GF-D8 (cell line): ENCODE measurements at places on chromosomes 1 and 21.

- DNase-seq: no peak
Observed at GRCh38 chr1:186502087-186502486, 41.2 kb upstream of the PDC start.

GRCh38 chr1:5907386-5907785, 84.8 kb downstream of the NPHP4 start:
- DNase-seq: no peak

GRCh38 chr1:222404710-222405109, 143.2 kb downstream of the HHIPL2 start:
- DNase-seq: no peak

- DNase-seq: no peak
Observed at GRCh38 chr1:17207046-17207445, 2.1 kb downstream of the PADI1 start.

DNA sequence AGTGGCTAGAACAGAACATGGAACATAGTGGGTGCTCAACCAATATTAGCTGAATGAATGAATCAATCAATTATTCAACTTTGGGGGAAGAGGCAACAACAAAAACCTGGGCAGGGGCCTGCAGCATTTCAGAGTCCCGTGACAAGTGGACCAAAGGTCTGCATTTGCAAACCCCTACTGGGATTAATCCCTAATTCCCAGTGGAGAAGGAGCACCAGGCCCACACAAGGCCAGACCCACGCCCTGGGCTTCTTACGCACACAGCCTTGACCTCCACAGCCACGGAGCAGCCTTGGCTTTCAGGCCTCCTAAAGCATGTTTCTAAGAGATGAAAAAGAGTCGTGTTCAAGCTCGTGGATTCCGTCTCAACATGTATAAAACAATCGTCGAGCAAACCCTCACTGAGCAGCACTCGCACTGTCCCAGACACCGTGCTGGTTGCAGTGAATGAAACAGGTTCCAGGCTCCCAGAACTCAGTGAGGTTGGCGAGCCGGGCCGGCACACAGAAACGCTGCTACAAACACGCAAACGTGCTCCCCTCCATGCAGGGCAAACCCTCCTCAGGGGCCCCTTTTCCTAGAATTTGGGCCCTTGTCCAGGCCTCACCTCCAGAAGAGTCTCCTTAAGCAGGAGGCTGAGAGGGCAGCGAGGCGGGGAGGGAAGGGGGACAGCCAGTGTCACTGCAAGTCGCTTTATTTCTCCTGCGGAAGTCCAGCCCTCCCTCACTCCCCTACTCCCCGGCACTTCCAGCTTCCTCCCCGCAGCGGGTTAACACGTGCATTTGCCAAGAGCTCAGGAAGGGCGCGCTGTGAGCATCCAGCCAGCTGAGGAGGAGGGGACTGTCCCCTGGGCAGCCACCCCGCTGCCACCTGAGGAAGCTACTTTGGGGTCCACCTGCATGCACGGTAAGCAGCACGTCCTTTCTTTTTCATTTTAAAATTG, 556.4 kb downstream of the KIF26B start:
- DNase-seq: no peak

DNA sequence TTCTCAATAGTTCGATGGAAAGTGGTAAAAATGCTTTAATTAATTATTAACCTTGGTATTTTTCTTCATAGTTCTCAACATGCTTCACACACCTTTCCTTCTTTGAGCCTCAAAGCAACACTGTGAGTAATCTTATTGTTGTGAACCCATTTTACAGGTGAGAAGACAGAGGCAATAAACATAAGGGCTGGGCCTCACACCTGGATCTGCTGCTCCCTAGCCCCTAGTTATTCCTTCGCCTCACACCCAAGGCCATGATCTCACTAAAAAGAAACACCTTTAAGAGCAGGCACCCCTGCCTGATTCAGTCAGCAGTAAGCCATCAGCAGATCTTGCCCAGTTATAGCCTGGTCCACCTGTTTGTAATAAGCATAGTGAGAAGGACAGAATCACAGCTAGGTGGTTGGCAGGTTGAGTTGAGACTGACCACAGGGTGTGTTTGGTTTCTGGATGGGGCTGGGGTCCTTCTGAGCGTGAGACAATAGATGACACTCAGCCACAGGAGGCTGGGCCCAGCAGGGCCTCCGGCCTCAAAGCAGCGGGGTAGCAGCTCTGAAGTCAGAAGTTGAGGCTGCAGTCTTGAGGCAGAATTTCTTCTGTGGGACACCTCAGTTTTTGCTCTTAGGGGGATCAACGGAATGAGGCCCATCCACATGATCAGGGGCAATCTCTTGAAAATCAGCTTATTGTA, 203.9 kb downstream of the RHOU start:
- no peak for DNase-seq

DNA sequence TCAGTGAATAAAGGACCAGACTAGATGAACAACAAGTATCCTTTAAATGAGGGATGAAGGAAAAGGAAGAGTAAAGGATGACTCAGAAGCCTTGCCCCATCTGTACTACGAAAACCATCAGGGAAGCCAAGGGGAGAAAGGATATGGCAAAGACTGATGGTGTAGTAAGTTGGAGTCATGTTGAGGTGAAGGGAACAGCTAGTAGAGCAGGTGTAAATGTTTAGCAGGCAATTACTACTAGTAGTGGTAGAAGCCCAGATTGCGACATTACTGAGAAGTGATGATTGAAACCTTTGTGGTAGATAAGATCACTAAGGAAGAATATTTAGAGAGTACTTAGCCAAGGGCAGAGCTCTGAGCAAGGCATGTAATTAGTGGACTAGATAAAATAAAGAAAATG, 84.0 kb downstream of the PHTF1 start:
- DNase-seq: no peak

- no peak for DNase-seq
Observed at GRCh38 chr1:46152016-46152415, 19.6 kb upstream of the PIK3R3 start.

GRCh38 chr1:101073836-101074235, 48.3 kb upstream of the DPH5 start:
- no peak for DNase-seq

DNA sequence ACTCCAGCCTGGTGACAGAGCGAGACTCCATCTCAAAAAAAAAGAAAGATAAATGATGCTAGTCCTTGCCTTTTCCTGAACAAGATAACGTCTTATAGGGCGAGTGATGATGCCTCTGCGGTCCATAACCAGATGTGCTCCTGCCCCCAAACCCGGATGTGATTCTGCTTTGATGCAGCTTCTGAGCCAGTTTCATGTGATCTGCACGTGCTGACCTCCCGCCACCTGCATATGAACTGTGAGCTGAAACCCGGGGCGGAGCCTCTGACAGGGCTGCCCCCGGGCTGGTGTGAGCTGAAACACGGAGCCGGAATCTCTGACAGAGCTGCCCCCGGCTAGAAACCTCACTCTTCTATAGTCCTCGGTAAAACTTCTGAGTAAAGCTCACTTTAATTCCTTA, 1.3 kb downstream of the KRTAP12-4 start:
- DNase-seq: no peak

- DNase-seq: no peak
Observed at GRCh38 chr1:44029260-44029910, 1.9 kb downstream of the SLC6A9 start.

GRCh38 chr1:220239966-220240365, 32.3 kb downstream of the RAB3GAP2 start:
- no peak for DNase-seq

- DNase-seq: no peak
Observed at GRCh38 chr1:172397221-172397620, 23.3 kb upstream of the C1orf105 start.

DNA sequence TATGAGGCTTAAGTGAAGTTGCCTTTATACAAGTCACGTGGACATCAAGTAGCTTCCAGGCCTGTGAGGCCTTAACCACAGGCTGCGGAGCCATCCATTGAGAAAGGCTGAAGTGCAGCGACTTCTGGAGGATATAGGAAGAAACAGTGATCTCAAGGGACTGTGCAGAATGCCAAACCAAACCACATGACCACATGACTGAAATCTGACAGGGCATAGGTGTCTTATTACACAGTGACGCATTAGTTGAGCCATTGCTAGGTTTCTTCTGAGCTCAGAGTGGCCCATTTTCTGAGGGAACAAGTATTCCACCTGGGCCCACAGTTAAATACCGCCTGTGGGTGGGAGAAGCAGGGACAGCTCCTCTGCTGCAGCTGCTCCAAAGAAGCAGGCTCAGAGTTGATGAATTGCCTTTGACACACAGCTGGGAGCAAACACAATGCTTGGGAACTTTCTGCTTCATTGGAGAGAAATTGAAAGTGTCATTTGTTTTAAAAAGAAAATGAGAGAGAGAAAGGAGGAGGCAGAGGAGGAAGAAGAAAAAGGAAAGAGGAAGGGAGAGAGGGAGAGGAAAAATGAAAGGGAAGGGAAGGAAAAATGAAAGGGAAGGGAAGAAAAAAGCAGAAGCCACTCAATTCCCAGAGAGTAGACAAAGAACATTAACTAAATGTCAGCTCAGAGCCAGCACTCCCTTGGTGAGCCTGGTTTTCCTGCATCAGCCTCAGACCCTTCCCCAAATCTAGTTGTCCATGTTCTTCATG, 94.4 kb downstream of the COLGALT2 start:
- DNase-seq: peak; percentile 76

- DNase-seq: no peak
Observed at GRCh38 chr1:65250826-65251225, 58.5 kb upstream of the DNAJC6 start.

DNA sequence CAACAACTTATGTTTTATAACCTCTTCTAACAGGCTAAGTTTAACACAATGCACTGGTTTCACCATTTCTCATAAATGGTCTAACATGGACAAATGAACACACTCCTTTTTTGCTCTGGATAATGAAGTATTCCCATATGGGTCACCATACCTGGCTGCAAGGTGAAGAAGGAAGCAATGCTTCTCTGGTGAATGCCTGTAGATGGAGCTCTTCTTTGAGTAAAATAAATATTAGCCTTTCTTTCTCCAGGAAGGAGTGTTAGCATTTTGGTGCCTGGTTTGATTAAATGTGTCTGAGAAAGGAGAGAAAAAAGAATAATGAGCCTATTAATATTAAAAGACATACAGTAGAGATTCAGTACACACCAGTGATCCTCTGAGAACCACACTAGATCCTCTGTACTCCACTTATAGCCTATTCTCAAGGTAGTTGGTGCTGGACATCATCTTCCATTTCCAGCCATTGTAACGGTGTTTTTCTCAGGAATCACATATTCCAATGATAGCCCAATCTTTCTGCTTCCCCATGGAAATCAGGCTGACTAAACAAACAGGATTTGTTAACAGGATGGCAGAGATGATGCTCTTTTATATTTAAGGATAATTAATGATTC, 17.6 kb downstream of the MTFR1L start:
- DNase-seq: no peak

- DNase-seq: no peak
Observed at GRCh38 chr1:228420968-228421826, 4.5 kb upstream of the TRIM17 start.

DNA sequence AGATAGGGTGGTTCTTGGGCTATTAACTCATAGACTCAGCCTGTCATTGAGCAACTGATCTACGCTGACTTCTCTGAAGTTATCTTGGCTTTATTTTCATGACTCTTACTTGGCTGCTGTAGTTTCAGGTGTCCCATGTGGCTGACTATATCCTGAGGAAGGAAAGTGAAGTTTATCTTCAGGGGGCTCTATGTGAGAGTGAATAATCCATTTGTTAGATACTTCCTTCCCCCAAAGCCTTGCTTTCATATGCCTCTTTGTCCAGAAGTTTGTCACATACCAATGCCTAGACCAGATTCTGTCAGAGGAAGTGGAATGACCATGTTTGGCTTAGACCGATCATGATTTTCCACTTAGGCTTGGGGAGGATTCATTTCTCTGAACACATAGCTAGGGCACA, 27.9 kb upstream of the C1orf87 start:
- DNase-seq: no peak

DNA sequence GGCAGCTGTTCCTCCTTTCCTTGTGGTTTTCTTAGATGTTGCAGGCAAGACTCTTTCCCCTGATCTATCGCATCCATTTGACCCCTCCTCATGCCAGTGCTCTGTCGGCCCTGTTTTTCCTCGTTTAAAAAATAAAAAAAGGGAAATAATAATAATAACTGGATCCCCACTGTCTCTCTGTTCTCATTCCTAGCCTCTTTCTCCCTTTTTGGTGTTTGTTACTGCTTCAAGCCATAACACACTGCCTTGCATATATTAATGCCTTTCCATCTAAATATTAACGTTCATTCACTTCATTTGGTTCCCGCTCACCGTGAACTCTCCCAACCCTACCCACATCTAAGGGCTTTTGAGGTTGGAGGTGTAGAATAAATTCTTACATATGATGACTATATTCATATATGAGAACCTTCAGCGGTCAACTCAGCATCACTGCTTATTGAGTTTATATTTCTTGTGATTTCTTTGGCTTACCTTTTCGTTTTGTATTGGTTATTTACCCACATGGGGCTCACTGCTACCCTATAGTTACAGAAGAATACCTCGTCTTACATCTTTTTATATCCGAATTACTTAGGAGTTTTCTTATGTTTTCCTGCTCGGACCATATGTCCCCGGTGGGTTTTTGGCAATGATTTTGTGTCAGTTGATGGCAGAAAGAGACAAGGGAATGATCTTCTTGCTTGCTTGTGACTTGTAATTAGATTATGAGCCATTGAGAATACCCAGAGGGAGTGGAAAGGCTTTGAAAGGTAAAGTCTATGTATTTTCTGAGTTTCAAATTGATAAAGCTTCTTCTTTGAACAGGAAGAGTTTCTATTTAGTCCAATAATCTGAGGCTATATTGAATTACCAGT, 805 bp downstream of the ATG4C start:
- DNase-seq: peak; percentile 46

DNA sequence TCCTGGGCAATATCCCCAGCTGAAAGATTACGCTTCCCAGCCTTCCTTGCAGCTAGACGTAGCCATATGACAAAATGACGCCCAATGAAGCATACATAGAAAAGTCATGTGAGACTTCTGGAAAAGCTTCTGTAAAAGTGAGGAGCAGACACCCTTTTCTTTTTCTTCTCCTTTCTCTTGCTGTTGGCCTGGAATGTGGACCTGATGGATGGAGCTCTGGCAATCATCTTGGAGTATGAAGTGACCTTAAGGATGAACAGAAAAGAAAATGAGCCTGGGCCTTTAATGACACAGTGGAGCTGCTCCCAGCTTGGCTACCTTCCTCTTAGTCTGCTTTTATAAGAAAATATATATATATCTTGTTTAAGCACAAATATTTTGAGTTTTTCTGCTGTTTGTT, 24.8 kb downstream of the BATF3 start:
- no peak for DNase-seq

- no peak for DNase-seq
Observed at GRCh38 chr1:160244209-160244608, 18.1 kb downstream of the DCAF8 start.

GRCh38 chr21:46347791-46348381, 23.9 kb downstream of the PCNT start:
- no peak for DNase-seq

- DNase-seq: no peak
Observed at GRCh38 chr1:69055194-69055593, 512.5 kb upstream of the LRRC7 start.

GRCh38 chr1:31633117-31633516, 11.6 kb downstream of the PEF1 start:
- DNase-seq: no peak
